ENCODE measurements at places on chromosomes 7 and 10. TPM values are rescaled to one million over a fixed set of nuclear protein-coding genes. Genes with fewer than 3 reads are reported as not detected.

Gene STOX1
- 9.1 TPM for polyA plus RNA-seq

Gene ELAPOR2
- 14.1 TPM for polyA plus RNA-seq

GRCh38 chr10:21171197-21171935 lies 274.3 kb upstream of the NEBL start:
- no peak for DNase-seq

- peak; percentile 65 for DNase-seq
Observed at GRCh38 chr10:117553142-117553814, 10.7 kb downstream of the EMX2 start.

DNA sequence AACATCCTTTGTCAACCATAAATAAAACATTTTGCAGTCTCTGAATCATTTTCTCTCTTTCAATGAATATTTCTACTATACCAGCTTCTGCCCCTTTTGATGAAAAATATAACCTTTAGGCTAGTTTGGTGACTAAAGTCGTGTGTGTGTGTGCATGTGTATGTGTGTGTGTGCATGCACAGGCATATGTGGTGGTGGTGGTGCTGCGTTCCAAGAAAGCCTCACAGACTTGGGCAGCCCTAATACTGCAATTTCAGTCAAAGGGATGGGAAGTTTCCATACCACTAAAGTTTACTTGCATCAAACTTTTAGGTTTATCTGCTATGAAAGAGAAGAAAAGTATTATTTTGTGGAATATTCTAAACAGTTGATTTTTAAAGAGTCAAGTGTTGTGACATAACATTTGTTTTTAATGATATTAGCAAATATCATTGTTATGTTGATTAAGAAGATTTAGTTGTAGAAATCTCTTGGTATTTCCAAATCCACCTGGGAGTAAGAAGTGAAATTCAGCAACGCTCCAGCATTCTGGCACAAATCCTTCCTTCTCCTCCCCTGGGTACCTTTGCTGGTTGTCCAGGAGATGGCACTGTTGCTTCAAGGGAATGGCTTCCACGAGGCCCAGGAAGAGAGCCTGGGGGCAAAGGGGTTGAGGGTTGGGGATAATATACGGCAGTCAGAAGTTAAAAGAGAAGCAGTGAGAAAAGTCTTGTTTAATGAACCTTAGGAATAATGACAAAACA lies 41.5 kb downstream of the ASB4 start:
- DNase-seq, result peak; percentile 77
